Neuronal stem cell (in vitro differentiated cells): ENCODE measurements at places on chromosomes 3 and 15.

GRCh38 chr3:60079076-60079475 is 1029.3 kb upstream of the CFAP20DC start:
- DNase-seq = no peak

- DNase-seq = no peak
These were observed 48.5 kb downstream of the MAGEF1 start for GRCh38 chr3:184663356-184663755.

DNA sequence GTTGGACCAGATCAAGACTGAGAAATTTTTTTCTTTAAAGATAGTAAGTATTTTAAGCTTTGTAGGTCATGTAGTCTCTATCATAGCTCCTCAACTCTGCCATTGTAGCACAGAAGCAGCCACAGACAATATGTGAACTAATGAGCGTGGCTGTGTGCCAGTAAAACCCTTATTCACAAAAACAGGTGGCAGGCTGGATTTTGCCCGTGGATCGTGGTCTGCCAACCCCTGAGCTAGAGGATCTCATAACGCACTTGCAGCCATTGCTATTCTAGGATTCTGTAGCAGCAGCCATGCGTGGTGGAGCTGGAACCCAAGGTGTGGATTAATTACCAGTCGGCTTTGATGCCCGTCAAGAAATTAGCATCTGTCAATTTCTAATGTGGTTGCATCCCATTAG is 68.7 kb upstream of the PLXNA1 start:
- DNase-seq = no peak

DNA sequence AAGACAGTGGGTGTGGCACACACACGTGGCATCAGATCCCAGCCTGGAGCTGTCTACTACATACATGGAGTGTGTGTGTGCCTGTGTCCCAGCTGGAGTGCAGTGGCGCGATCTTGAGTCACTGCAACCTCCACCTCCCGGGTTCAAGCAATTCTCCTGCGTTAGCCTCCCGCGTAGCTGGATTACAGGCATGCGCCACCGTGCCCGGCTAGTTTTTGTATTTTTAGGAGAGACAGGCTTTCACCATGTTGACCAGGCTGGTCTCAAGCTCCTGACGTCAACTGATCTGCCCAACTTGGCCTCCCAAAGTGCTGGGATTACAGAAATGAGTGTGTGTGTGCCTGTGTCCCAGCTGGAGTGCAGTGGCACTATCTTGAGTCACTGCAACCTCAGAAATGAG is 108.8 kb downstream of the IL12A start:
- no peak for DNase-seq

DNA sequence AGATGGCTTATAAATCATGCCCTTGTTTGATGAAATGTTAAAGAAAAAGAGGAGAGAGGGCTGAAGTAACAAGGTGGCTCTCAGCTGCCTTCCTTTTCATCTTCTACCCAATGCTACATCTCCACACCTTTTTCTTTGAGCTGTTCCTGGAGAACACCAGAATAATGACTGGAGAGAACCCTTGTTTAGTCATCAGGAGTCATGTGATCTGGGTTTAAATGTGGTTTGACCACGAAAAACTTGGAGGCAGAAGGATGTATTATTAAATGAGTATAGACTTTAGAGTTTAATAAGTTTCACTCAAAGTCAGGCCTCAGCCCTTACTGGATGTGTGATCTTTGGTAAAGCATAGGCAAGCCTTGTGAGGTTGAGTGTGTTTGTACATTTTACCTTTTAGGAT is 230.3 kb upstream of the TBL1XR1 start:
- DNase-seq = no peak

DNA sequence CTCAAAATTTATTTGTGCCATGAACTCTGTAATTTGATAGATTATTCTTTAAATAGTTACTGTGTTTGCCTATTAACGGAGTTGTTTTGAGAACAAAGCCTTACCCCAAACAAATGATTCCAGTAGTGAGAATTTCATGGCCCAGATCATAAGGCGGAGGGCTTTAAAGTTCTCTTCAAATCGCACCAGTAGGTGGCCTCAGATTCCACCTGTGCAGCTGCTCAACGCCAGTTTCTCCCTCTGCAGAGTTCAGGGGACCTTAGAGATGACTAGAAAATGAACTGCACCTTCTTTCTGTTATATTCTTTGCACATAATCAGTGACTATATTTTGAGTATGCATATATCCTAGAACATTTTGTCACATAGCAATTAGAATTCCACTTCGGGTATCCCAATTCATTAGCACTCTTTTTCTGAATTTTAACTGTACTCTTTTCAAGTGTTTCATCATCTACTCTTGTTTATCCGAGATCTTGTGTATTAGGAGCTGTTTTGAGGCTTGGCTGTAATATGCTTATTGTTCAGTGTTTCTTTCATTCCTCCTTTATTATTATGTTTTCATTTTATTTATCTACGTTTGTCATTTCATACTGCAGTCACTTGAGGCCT is 232.6 kb upstream of the CHRM5 start:
- DNase-seq = peak; percentile 6

GRCh38 chr3:167969548-167969947 is 126.2 kb downstream of the GOLIM4 start:
- no peak for DNase-seq

- DNase-seq = no peak
These were observed 569 bp downstream of the TMEM266 start for GRCh38 chr15:76060118-76060989.
